ENCODE measurements at places on chromosomes 12 and 14.
A peak's percentile ranks its signal among the peaks of the same experiment; 100 is the strongest.

DNA sequence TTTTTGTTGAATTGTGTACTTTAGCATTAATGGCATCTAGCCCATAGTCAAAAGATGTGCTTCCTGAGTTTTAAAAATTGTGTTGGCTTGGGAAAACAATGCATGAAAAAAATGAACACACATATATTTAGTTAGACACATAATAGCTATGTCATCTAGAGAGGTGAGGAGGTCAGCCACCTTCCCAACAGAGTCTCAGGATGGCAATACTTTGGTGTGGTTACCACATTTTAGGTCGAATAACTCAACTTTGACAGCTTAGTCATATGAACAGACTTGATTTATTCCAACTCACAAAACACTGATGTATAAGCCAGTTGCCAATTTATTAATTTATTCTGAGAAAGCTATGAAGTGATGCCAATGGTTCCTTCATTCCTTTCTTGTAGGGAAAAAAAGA, 114.0 kb downstream of the ETNK1 start:
- no peak for DNase-seq

DNA sequence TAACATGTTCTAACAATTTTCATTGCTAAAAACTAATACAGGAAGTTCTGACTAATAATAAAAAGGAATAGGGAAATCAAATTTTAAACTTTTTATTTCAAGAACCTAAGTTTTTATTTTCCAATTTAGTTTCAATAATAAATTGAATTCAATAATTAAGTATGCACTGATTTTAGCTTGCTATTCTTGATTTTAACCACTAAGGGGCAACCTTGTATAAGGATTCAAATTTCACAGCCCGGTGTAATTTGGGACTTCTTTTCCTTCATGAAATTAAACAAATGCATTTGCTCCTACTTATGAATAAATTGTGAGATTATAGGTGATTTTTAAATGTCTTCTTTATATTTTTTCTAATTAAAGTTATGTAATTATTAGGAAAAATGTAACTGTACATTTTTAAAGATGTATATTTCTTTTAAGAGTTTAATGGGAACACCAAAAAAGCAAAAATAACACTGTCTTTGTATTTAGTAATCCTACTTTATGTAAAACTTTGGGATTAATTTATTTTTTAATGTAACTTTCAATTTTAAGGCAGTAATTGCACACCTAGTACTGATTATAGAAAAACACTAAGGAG, 241.4 kb upstream of the PDZRN4 start:
- DNase-seq: no peak

GRCh38 chr12:4116251-4117111, 157.1 kb upstream of the CCND2 start:
- no peak for DNase-seq

DNA sequence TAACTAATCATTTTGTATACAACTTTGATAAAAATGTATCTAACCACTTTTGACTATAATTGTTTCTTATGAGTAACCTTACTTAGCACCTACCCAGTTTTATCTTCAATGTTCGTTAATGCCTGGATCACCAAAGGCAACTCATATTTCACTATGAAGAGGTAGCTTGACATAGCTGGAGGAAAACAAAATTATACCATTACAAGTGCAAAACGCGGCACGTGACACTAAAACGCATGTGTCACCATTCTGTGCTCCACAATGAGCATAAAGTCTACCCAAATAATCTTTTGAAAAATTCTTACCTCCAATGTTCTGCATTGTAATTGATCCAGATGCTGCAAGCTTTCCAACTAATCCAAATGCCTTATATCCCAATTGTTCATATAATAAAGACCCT, 5.8 kb downstream of the SLC38A2 start:
- DNase-seq: no peak

GRCh38 chr14:95758331-95758730, 44.4 kb upstream of the TCL1A start:
- DNase-seq: no peak

DNA sequence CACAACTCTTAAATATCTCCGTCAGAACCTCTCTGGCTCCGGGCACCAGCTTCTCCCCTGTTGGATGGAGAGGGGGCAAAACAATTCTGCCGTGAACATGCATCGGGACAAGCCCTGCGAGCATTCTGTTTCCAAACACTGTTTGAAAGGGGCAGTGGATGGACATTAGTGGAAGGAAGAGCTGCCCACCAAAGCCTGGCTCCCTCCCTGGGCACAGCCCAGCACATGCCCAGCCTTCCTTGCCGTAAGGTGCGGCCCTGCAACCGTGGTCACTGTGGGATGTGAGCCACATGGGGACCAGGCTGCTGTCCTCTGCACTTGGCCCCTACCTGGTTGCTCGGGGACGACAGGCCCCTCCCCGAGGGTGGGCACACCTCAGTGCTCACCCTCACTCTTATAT, 54.0 kb downstream of the TRAFD1 start:
- DNase-seq: no peak

GRCh38 chr14:50381008-50381407, 15.7 kb downstream of the CDKL1 start:
- no peak for DNase-seq

DNA sequence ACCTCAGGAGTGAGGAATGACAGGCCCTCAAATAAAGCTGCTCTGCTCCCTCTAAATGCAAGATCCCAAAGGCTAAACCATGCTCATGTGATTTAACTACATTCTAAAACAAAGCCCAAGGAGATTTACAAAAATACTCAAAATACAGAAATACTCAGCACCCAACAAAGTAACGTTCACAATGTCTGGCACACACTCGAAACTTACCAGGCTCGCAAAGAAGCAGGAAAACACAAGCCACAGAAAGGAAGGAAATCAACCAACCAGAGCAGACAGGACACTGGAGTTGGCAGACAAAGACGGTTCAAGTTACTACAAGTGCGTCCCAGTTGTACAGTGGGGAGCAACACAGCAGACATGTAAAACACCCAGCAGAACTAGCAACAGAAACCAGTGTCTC, 33.4 kb downstream of the STX2 start:
- no peak for DNase-seq

GRCh38 chr12:89370850-89371249, 18.5 kb upstream of the DUSP6 start:
- no peak for DNase-seq

DNA sequence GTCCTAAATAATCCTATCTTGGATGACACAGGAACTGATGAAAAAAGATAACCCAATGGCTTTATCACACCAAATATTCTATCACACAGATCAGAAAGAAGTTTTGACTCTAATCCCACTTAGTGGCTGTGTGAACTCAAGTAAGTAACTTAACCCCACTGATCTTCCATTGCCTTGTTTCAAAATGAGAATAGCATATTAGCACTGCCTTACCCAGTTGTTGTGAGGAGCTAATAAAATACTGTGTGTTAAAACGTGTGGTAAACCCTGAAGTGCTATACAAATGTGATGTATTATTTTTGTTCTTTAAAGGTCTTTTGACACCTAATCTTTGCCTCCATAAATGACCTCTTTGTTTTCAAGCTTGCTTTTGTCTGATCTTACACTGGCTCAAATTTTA, 60.9 kb upstream of the ARID2 start:
- DNase-seq: no peak

GRCh38 chr12:97968641-97969197, 506.1 kb downstream of the RMST start:
- DNase-seq: no peak

DNA sequence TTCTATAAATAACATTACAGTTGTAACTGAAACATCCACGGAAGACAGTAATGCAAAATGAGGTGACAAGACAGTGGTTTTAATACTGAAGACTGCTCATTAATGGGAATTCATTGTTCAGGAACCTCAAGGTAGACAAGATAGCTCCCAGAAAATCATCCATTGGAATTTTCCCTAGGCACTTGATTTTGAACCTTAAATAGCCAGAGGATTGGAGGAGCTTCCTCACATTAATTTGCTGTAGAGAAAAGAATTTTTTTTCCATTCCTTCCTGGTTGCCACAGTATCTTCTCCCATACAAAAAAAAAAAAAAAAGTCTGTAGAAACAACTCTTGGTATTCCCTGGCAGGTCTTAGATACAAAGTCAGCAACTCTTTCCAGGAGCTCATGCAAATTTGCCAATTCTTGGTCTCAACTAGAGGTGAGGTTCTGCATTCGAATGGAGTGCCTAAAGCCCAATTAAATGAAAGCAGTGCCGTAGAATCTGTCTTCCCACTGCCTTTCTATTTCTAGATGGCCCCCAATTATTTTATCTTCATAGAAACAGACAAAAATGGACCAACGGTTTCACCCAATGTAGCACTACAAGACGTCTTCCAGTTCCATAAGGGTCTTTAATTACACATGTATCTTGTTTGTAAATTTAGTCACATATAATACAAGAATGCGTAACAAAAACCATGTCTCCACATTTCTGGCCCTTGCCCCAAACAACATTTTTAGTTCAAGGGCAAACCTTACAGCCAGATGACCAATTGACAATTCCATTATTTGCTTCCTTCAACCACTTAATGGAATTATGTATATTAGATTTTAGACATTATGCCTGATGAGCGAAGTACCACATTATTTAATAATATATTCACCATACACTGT, 13.5 kb downstream of the SLC38A2 start:
- DNase-seq: no peak

- DNase-seq: peak; percentile 77
Observed at GRCh38 chr12:105235732-105236476, at the start of gene APPL2. Gene APPL2, minus strand, starts transcription at chr12:105236174. Its CDS starts 162 bp downstream, at chr12:105236012.

DNA sequence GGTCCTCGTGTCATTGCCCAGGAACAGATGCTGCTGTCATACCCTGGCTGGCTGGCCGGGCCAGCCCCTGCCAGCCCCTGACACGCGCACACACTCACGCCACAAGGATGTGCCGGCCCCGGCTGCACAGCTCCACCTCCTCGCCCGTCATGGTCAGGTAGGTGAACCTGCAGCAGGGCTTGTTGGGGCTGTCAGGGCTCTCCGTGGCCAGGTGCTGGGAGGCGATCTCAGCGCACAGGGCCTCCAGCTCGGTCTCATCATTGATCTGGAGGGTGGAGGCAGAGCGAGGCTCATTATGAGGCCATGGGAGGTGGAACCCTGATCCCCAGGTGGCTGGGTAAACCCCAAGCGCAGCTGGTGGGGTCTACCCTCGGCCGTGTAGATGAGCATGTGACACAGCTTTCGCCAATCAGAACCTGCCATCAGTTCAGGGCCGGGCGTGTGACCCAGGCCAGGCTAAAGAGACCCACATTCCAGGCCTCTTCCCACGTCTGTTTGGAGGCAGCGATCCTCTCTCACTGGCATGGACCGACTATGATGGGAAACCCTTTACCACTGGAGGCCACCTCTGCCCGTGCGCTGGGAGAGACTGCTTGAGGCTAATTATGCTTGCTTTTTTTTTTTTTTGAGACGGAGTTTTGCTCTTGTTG, 38.8 kb downstream of the TRAFD1 start:
- DNase-seq: no peak

GRCh38 chr12:120843472-120843871, 60.7 kb downstream of the SPPL3 start:
- no peak for DNase-seq

DNA sequence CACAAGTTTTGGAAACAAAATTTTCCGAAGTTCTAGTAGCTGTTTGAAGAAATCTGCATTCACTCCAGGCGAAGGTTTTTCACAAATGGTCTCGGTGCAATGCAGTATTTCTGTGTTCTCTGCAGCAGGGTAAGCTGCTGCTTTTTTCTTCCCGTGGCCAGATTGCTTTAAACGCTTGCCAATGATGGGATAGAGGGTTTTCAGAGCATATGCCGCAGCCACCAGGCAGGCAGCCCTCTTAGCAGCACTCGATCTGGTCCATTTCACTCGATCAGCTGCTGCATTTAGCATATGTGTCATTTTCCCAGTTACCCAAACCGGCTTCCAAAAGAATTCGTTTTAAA, 315 bp downstream of the ABCD2 start:
- DNase-seq: no peak

GRCh38 chr14:68550338-68550715, 242.5 kb downstream of the ZFP36L1 start:
- no peak for DNase-seq

DNA sequence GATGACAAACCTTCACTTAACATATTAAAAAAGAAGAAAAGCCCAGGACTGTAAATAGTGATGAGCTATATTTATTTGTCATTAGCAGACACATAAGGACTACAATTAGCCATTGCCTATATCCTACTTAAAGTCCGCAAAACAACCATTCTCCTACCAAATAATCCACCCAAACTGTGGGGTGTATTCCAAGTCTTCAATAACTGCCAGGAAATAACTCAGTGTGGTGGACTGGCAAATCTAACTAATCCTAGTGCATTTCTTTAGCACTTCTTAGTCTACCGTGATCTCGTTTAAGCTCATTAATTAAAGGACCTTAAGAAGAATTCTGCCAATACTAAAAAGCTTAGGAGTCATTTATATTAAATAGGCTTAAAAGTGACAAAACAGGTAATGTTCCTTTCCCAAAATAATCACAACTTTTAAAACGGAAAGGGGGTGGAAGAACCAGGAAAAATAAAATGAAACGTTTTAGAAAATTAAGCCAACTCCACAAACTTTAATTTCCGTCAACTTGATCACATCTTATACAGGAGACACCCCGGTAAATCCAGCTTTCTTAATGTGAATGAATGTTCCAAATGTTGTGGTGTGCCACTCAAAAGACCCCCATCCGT, 1.8 kb downstream of the NOVA1 start:
- DNase-seq: no peak

DNA sequence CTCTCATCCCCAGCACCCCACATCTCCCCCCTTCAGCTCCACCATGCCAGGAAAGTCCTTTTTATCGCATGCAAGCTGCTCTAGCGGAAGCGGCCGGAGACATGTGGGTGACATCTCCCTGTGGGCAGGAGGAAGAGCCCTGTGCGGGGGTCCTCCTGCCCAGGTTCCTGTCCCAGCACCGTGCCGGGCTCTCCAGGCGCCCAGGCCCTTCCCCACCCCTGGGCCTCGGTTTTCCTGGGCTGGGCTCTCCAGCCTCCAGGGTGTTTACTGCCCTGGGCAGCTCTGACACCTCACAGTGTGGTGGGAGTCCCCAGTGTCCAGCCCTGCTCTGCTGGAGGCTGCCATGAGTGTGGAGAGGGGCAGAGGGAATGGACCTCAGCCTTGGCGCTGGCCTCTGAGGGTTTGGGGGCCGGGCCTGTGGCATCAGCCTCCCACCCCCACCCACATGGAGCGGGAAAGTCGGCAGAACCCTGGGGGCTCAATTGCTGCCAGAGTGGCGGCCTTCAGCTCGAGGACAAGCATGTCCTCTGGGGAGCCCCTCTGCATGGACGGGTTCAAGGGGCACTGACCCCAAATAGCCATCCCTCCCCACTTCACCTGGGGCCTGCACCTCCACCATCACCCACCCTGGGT, 16.9 kb downstream of the ASPG start:
- DNase-seq: no peak

GRCh38 chr12:49010092-49010668, 8.4 kb downstream of the PRKAG1 start:
- DNase-seq: no peak

- DNase-seq: no peak
Observed at GRCh38 chr14:54309615-54310014, 87.2 kb upstream of the CDKN3 start.

DNA sequence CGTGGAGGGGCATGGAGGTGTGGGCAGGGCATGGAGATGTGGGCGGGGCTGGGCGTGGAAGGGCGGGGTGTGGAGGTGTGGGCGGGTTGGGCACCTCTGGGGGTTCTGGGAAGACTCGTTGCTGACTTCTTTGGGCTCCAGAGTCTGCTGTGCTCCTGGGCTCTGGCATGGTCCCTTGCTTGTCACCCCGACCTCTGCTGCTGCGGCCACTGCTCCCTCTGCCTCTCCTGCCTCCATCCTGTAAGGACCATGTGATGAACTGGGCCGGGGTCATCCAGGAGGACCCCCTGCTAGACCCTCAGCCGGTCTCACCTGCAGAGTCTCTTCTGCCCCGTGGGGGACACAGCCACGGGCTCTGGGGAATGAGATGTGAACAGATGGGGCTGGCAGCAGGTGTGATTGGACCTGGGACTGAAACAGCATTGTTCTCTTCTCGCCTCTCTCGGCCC, 15.3 kb downstream of the NOC4L start:
- DNase-seq: no peak

Measured in activated gamma-delta T cell treated with anti-CD3 and anti-CD28 coated beads, Interleukin-2, amount 50 U/mL, for 16 hours (primary cell).